ENCODE measurements at places on chromosomes 4 and X.

GRCh38 chrX:97790850-97791249, 907.1 kb downstream of the RPA4 start:
- DNase-seq: no peak

GRCh38 chr4:85953651-85954018, 406.2 kb downstream of the MAPK10 start:
- no peak for DNase-seq

GRCh38 chrX:116198810-116199209, 28.3 kb downstream of the AGTR2 start:
- no peak for DNase-seq

GRCh38 chrX:110281377-110281776, 36.5 kb downstream of the AMMECR1 start:
- no peak for DNase-seq

- no peak for DNase-seq
Observed at GRCh38 chr4:133920236-133920635, 281.4 kb downstream of the PABPC4L start.

DNA sequence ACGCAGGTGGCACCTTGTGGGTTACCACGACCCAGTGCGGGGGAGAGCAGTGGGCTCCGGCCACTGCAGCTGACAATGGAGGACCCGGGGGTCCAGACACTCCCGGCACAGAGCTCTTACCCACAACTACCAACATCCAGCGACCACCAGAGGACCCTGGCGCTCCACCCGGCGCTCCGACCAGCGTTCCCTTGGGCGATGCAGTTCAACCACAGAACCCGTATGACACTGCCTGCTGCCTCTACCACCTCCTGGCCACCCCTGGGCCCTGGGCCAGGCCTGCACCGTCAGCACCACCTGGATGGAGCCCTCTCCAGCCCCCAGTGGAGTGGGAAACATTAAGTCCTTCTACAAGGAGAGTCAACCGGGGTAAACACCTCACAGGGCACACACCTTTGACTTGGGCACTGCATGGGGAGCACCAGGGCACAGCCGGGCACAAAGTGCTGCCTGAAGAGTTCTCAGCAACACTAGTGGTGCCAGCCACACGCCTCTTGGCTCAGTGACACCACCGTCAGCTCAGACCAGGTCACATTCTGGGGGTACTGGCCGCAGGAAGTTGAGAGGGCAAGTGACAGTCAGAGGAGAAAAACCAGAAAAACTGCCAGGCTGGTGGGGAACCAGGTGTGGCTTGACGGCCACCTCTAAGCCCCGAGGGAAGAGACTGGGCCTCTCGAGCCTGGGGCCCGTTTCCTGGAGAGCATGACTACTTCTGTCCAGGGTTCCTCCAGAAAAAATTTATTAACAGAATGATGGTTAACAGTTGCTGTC, 2.6 kb downstream of the CTBP1 start:
- no peak for DNase-seq

DNA sequence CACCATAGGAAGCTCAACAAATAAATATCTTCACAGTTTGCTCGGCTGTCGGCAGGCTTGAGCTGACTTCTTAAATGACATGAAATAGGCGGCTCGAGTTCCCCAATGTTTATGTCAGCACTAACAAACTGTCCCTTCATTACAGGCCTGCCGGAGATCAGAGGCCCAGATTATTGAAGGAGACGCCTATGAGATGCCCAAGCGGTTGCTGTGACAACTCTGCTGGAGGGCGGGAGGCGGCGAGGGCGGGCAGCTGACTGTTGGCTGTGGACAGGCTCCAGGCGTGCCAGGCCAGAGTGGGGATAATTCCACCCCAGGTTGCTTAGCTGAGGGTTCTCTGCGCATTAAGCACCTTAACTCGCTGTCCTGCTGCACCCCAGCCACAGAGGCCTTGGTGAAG, 39.2 kb upstream of the MSX1 start:
- no peak for DNase-seq

GRCh38 chr4:1239141-1239949, 9.6 kb downstream of the CTBP1 start:
- DNase-seq: no peak

- no peak for DNase-seq
Observed at GRCh38 chr4:118909173-118909956, 20.7 kb downstream of the SYNPO2 start.

GRCh38 chr4:99640676-99641075, 17.0 kb downstream of the C4orf54 start:
- DNase-seq: no peak

DNA sequence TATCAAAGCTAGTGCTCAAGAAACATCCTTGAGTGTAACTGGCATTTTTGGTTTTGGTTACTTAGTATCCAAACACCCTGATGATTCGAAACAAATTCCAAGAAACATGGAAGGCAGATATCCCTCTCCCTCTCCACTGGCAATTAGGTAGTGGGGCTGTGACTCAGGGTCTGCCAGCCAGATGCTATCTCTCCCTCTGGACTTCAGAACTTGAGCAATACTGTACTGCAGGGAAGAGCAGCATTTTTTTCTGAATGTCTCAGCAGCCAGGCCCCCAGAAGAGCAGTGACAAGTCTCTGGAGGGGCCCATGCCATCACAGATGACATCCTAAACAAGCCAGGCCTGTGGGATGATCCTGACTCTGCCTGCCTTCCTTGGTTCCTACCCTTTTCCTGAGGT, 37.3 kb upstream of the BCORL1 start:
- DNase-seq: no peak

- DNase-seq: no peak
Observed at GRCh38 chr4:185859111-185859510, 47.1 kb upstream of the SORBS2 start.

DNA sequence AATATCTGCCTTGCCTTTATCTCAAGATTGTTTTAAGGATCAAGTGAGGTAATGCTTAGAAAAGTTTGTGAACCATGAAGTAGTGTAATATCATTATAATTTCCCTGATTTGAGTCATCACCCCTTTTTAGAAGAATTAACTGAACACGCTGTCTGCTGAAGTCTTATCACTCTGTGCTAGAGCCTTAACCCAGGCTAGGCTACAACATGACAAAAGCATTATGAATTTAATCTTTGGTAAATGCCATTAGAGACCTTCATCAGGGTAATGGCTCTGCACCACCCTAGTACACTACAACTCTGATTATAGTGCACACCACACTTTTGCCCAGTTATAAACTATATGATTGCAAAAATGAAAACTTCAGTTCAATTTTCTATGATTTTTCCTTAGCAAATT, 118.3 kb downstream of the ADGRL3 start:
- no peak for DNase-seq

All from MM.1S (cell line).